Activated CD4-positive, alpha-beta T cell treated with anti-CD3 and anti-CD28 coated beads, Interleukin-2, amount 50 U/mL, for 16 hours (primary cell): ENCODE measurements at places on chromosomes 2 and 18.
A peak's percentile ranks its signal among the peaks of the same experiment; 100 is the strongest.

- DNase-seq, result no peak
Observed at GRCh38 chr2:212538305-212539071, at the start of gene ERBB4. TSS of gene ERBB4 (minus strand) at chr2:212538802. CDS start at chr2:212538530, 272 bp downstream.

- peak; percentile 60 for DNase-seq
Observed at GRCh38 chr18:77049938-77050337, 82.6 kb downstream of the MBP start.

DNA sequence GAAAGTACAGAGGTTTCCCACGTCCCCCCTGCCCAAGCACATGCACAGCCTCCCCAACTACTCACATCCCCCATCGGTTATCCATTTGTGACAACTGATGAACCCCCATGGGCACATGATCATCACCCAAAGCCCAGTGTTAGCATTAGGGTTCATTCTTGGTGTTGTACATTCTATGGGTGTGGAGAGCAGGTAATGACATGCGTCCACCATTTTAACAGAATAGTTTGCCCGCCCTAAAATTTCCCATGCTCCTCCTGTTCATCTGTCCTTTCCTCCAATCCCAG is 74.3 kb downstream of the LONRF2 start:
- DNase-seq, result no peak

- no peak for DNase-seq
Observed at GRCh38 chr2:240480834-240481623, 45.6 kb downstream of the GPC1 start.

- DNase-seq, result peak; percentile 8
Observed at GRCh38 chr18:26549263-26550094, 1.1 kb upstream of the KCTD1 start.

DNA sequence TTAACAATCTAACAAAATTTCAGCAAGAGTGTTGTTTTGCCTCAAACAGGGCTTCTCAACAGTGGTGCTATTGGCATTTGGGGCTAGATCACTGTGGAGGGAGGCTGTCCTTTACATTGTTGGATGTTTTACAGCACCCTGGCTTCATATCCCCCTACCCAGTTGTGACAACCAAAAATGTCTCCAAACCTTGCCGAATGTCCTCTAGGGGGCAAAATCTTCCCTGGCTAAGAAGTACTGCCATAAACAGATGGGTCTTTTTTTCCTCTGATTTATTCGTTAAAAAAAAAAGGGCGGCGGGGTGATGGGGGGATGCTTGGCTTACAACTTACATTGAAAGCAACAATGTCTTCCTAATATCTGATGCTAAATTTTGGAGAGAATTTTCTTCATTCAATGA is 207.6 kb upstream of the CCDC150 start:
- no peak for DNase-seq

- no peak for DNase-seq
Observed at GRCh38 chr2:165868211-165868610, 74.2 kb upstream of the GALNT3 start.

DNA sequence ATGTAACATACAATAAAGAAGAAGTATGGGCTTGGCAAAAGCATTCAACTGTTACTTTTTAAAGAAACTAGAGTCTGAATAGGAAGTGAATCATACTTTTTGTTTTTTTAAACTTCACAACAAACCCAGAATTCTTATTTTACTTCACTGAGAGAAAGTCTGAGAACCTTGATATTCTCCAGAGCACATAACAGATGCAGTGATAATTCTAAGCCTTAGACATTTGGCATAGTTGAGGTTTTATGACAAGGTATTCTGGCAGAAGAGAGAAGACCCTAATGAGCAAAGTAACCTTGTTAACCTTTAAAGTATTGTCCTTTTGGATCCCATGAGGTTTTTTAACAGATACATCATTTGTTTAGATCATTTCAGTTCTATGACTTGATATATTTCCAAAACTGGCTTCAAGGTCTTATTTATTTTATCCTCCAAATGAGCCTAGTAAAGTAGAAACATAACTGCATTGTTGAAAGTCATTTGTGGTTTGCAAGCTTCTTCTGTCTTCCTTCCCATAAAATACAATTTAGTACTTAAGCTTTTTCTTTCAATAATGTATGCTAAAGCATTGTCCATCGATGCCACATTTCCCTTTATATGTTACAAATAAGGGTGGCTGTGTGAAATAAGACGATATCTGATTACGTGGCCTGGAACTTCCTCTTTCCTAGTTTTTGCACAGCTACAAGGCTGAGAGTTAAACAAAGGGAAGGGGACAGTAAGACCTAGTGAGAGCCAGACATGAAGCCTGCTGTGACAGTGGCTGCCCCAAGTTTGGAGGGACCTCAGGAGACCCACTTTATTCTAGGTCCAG is 86.1 kb upstream of the ITPRID2 start:
- DNase-seq, result no peak

DNA sequence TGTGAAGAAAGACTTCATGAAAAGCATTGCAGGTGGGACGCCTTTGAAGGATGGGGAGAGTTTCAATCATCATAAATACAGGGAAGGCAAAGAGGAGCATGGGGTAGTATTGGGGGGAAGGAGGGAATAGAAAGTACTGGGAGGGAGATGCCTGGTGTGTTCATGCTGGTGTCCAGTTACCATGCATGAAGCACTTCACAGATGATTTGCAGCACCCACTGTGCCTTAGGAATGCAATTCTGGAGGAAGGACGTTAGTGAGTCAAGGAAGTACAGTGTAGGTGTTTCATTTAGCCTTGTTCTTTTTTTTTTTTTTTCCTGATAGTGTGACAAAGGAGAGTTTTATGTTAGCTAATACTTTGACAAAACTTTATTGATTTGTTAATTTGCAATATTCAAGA is 36.8 kb downstream of the ADAM23 start:
- DNase-seq, result no peak

GRCh38 chr2:126699716-126700581 is 44.0 kb downstream of the GYPC start:
- no peak for DNase-seq

DNA sequence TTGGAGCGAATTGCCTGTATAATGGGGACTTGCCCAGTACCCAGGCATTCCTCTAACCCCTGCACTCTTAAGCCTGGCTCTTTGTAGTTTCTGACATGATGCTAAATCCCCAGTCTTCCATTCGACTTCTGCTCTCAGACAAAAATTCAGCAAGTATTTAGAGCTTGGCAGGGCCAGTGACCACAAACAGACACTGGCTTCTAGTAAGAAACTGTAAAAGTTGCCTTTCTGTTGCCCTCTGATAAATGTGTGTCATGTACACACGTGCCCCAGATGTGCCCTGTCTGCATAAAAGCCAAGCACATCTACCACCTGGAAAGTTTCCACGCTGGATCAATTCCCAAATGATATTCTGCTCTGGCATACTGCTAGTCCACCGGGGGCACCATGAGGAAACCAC is 18.0 kb downstream of the PAX3 start:
- DNase-seq, result no peak

DNA sequence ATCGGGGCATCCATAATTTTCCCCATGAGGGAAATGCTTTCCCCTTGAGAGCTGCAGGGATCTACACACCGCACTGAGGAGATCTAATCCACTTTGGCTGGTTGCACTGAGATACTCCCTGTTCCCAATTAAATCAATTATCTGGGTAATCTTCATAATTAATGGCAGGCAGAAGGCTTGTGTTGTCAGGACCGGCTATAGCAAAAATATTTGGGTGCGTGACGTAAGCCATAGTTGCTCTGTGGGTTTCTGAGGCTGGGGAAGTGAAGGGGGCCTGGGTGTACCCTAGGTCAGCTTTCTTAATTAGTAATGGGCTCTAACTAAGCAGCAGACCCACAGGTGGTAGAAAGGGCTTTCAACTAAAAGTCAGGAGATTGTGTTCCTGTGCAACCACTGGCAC is 62.8 kb upstream of the UPP2 start:
- DNase-seq, result no peak

- no peak for DNase-seq
Observed at GRCh38 chr2:38174646-38175423, 98.9 kb upstream of the CYP1B1 start.

- no peak for DNase-seq
Observed at GRCh38 chr2:176751314-176752227, 461.0 kb upstream of the HNRNPA3 start.

GRCh38 chr2:160491911-160492371 is 1.7 kb downstream of the RBMS1 start:
- peak; percentile 62 for DNase-seq

DNA sequence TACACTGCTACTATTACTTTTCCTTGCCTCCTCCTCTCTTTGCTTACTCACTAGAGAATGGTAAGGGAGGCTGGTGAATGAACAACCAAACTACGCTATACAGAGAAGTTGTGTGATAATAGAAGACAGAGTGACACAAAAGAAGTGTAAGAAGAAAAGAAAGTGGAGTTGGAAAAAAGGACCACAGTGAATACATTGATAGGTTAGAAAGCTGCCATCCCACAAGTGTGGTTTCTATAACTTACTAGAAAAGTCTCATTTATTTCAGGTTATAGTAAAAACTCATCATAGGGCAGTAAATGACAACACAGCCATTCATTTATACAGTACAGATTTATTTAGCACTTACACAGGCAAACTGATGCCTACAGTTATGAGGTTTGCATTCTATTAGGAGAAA is 77.3 kb downstream of the TTC21B start:
- peak; percentile 42 for DNase-seq

DNA sequence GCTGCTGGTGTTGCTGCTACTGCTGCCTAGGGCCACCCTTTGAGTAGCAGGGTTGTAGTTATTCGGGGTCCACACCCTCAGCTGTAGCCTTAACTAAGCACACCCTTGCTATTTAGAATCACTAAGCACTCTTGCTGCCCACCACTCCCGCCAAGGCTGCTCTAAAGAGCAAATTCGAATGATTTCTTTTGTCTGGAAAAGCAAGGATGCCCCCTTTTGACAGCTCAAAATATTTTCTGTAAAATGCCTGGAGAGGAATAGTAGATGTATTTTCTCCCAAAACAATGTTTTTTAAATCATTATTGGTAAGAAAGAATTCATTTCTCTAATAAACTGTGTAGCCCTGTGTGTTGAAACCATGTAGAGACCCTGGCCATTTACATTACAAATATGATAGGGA is 80.8 kb upstream of the PAPOLG start:
- no peak for DNase-seq

DNA sequence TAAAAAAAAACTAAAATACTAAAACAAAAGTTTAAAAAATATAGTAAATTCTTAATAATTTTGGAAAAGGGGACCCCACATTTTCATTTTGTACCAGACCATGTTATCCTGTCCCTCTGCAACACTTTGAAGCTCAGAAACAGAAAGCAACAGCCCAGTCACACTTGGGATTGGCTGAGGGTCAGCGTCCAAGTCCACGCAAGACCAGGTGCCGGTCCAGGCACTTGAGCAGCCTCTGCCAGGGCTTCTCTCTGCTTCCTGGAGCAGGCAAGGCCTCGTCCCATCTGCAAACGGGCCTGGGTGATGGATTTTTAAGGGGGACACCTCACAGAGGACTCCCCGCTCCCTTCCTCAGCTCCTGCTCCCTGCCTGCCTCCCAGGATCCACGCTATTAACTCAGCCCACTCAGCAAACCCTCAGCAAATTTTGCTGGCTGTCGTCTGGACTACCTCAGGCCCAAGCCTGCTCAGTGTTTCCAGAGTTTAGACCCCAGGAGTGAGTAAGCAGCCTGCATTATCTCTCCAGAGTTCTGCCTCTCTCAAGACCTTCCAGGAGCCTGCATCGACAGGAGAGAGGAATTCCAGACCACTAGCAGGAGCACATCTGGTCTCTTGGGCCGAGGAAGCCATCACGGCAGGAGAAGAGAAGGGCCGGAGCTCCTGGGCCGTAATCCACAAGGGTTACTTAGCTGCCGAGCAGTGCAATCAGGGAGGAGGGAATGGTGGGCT is 88.7 kb upstream of the STPG4 start:
- DNase-seq, result no peak

GRCh38 chr2:65231892-65232477 is 4.4 kb downstream of the ACTR2 start:
- DNase-seq, result peak; percentile 58

DNA sequence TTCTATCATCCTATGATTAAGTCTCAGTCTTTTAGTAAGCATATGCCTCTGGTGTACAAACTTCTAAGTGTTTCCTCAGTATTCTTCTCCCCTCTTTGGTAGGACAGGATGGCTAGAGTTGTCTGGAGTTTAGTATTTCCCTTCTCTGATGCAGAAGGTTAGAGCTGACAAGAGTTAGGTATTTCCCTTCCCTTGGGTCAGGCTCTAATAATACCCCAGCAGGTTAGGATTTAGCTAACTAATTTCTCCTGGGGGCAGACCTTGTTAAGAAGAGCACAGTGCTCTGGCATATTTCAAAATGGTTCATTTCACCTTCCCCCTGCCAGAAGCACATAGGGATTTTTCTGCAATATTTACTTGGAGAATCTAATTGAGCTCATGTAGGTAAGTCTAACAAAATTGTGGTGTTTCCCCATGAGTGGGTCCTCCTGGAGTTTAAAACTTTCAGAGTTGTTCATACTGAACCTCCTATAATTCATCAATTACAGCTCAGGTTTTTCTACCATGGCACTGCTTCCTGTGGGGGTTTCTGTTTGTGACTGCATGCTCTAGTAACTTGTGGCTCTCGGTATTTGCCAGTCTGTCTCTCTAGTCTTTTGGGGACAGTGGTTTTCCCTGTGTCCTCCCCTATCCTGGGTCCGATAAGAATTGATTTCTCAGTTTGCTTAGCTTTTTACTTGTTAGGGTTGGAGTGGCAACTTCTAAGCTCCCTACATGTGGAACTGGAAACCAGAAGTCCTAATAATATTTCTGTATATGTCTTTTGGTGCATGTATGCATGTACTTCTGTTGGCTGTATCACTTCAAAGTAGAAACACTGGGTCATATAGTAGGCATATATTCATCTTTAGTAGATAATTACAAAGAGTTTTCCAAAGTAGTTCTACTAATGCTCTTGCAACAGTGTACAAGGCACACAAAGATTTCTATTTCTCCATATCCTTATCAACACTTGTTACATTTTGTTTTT is 77.7 kb downstream of the GDF7 start:
- no peak for DNase-seq

DNA sequence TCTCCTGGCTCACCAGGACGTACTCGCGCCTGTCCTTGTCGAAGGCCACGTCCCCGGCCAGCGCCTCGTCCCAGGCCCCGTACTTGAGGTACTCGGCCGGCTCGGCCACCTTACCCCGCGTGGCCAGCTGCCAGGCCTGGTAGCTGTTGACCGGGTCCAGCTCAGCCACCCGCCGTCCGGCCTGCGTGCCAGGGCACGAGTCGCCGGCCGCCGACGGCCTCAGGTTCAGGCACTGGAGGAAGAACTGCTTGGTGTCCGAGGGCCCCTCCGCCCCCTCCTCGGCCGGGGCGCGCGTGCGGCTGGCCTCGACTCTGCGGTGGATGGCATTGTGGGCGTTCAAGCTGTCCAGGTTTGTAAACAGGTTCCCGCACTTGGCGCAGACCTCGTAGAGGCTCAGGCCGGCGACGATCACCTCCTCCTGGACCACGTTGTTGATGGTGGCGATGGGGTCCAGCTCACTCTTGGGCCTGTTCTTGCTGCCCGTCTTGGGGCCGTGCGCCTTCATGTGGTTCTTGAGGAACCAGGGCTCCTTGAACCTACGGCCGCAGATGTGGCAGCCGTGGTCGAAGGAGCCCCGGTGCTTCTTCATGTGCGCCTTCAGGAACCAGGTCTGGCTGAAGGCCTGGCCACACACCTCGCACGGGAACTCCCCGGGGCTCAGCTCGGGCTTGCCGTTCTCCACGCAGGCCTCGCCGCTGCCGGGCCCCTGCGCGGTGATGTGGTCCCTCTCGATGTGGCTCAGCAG is 53.2 kb downstream of the ZNF516 start:
- no peak for DNase-seq
